RPMI8226 (cell line): ENCODE measurements at places on chromosomes 5 and 9.

DNA sequence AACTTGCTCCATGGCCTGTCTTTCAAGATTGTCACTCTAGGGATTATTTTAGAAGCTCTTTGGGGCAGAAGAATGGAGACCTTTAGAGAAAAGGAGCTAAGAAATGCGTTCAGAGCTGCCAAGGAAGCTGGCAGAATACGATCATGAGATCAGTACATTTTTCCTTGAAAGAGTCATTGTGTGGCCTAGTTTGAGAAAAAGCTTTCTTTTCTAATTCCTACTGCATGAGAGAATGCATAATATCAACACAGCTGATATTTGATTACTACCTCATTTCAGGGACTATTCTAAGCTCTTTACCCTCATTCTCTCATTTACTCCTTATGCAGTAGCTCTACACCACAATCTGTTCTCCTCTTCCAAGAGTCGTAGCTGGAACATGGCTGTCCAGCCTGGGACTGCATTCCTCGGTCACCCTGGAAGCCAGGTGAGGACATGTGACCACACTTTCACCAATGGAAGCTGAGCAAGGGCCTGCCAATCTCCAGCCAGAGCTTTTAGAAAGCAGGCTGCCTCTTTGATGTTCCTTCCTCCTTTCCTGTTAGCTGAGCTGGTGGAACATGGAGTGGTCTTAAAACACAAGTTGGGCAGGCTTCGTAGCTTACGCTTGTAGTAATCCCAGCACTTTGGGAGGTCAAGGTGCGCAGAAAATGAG lies 99.3 kb upstream of the LHFPL2 start:
- DNase-seq: no peak

DNA sequence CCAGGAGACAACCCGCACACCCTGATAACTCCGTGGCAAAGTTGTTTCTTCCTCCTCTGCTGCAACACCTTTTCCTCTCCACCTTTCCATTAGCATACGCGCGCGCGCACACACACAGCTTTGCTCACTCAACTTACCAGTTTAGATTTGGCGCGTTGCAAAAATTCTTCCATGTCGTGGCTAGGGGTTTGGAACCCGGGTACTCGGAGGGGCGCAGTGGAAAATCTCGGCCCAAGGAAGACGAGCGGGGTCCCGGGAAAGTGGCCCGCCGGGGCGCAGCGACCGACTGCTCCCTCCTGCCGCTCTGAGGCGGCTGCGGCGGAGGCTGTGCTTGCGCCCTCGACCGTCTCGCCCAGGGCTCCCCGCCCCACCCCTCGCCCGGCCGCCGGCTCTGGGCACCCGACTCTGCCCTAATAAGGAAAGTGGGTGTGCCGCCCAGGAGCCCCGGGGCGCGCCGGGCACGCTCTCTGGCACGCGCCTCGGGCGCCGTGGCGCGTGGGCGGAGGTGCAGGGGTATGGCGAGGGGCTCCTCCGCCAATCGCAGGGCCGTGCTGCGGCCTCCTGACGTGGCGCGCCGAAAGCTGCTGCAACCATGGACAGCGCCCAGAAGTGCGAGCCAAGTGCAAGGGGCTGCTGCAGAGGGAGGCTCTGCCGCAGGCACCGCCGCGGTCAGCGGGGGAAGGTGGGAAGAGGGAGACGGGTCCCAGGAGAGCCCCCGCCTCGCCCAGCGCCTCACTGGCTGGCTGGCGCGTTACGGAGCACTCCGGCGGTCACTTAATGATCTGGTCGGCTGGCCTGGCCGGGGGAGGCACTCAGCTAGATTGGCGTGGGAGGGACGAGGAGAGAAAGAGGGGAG lies at the start of gene PRUNE2:
PRUNE2 (minus strand) TSS at position 324 of the 856 bp plus-strand sequence; CDS start at position 173, 151 bp downstream.
- peak; percentile 34 for DNase-seq

DNA sequence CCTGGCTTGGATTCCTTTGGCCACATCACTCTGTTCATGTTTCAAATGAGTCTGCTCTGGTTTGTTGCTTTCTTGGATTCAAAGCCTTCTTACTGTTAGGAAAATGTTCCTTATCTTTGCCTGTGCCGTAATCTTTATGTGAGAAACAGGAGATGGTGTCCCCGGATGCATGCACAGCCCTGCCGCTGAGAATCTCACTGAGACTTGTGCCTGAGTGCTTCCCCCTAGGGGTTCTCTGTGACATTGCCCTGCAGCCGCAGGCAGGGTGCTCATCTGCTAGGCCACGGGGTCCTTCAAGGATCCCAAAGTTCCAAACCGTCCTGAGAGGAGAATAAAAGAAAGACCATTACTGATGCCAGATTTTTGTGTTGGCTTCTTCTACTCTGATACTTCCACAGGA lies 81.4 kb upstream of the ANKRD55 start:
- DNase-seq: no peak

DNA sequence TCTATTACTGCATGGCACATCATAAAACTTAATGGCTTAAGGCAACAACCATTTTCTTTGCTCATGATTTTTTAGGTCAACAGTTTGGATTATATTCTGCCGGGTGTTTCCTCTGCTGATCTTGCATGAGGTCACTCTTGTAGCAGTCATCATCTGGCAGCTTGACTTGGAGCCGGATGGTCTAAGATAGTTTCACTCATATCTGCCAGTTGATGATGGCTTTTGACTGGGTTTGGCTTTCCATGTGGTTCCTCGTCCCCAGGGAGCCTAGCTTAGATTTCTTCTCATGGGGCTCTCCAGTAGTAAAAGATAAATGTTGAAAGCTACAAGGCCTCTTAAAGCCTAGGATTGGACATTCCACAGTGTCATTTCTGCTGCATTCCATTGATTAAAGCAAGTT lies 27.4 kb downstream of the LNPEP start:
- peak; percentile 16 for DNase-seq

GRCh38 chr9:94931740-94932139 lies 205.2 kb downstream of the AOPEP start:
- no peak for DNase-seq

DNA sequence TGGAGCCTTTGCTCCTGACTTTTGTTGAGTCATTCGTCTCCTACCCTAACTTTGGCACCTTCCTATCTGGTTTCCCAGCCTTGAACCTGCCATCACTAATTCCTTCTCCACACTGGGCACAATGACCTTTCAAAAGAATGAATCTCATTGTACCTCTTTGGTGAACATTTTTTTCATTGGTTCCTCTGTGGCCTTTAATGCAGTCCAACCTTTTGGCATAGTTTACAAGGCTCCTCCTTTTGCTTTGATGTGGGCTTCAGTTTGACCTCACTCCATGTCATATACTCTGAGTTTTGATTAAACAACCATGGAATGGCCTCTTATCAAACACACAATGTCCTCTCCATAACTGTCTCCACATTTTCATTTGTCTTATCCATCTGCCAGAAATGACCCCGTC lies 14.5 kb upstream of the ROPN1L start:
- DNase-seq: no peak

- DNase-seq: no peak
Observed at GRCh38 chr9:132026932-132027585, 52.6 kb downstream of the MED27 start.

DNA sequence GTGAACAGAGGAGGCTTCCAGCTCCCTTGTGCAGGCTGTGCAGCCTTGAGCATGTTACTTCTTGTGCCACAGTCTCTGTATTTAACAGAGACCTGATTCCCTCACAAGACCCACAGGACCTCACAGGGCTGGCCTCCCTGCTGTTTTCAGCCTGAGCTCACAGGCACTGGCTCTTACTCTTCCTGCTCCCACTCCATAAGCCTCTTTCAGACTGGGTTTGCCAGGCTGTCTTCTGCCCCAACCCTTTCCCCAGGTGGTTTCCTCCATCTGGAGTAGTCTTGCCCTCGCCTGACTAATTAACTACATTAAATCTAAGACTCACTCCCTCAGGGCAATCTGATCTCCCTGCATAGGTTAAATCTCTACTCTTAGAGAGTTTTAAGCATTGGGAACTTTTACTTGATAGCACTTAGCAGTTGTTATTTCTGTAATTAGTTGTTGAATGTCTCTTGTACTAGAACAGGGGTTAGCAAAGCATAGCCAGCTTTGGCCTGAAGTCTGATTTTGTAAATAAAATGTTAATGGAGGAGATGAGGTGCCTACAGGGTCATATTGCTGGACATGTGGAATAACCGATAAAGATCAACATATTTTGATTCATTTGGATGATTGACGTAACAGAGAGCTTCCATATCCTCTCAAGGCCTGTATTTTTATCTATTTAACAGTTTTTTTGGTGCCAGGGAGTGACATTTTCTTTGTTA lies 28.6 kb upstream of the SPATA31E1 start:
- DNase-seq: no peak

DNA sequence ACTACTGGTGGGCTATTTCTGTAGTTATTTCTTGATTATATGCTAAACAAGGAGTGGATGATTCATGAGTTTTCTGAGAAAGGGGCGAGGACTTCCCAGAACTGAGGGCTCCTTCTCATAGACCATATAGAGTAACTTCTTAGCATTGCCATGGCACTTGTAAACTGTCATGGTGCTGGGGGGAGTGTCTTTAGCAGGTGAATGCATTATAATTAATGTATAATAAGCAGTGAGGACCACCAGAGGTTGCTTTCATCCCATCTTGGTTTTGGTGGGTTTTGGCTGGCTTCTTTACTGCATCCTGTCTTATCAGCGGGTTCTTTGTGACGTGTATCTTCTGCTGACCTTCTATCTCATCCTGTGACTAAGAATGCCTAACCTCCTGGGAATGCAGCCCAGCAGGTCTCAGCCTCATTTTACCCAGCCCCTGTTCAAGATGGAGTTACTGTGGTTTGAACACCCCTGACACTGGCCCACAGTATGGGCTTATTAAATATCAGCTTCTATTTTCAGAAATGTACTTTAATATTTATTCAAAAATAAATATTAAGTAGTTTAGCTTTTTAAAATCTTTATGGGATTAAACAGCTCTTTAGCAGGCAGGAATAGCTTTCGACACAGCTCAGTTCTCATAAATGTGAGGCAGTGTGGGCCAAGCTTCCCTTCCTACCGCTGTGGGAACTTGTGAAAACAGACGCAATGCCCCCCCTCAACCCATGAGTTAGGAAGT lies 44.4 kb downstream of the GALNT12 start:
- no peak for DNase-seq

GRCh38 chr5:150616506-150616905 lies 24.0 kb upstream of the SYNPO start:
- no peak for DNase-seq

- no peak for DNase-seq
Observed at GRCh38 chr9:31588006-31588405, 796.4 kb upstream of the ACO1 start.

DNA sequence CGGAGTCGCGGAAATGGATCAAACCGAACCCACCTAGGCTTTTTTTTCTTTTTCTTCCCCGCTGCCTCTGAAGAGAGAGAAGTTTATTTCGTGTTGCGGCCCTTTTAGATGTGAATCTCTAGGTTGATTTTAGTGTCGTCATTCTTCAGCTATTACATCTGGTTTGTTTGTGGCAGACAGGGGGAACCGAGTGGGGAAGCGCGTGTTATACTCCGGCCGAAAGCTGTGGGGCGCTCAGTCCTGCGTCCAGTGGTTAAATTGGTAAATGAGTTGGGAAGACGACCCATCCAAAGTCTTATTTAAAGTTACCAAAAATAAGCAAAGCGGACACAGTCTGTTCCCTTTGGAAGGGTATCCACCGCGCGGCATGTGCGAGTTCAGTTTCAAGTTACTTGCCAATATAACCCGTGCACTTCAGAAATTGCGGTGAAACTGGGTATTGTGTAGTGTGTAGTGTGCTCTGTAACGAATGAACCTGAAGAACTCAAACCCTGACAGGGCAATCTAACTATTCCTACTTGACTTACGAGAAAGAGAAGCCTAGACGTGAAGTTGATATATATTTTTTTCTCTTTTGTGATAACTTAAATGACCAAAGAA lies 1.3 kb downstream of the MAN2A1 start:
- peak; percentile 83 for DNase-seq

DNA sequence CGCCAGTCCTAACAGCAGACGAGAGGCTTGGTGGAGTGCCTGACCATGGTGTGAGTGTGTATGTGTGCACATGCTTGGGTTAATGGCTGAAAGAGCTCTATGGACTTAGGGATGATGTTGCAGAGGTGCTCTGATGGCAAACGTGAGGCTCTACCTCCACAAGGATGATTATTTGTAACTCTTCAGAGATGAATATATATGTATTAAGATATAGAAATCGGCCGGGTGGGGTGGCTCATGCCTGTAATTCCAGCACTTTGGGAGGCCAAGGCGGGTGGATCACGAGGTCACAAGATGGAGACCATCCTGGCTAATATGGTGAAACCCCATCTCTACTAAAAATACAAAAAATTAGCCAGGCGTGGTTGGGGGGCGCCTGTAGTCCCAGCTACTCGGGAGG lies 253.4 kb upstream of the CDH18 start:
- DNase-seq: no peak

- DNase-seq: no peak
Observed at GRCh38 chr5:14400085-14400484, 181.5 kb upstream of the OTULINL start.

DNA sequence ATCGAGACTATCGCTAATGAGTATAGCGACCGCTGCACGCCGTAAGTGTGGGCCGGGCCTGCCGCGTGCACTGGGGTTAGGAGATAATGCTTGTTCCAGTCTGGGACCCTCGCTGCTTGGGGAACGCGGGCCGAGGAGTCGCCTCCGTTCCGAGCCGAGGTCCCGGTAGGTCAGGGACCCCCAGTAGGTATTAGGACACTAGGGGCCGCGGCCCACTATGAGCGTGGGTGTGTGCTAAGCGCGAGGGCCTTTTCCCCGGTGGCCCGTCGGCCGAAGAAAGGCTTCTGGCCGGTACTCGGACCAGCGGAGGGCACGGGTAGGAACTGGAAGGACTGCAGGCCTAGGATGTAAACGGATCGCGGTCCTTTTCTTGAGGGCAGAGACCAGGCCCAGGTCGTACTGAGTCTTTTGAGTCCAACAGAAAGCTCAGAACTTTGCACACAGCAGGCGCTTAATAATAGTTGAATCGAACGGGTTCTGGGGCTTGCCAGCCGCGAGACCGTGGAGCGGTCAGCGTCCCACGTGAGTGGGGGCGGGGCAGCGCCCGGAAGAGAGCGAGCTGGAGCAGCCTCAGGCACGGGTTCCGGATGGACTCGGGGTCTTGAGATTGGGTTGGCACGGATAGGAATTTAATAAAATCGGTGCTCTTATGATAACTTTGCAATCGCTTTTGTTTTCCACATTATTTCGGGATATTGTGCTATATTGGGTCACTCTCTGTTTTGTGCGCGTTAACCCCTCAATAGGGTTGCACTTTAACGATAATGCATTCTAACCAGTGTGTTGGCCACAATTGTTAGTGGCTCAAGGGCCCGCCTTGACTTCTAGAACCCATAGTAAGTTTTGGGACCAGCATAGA lies 733 bp downstream of the HSPA4 start:
- DNase-seq: peak; percentile 82

- DNase-seq: no peak
Observed at GRCh38 chr9:19119246-19119645, 8.0 kb downstream of the PLIN2 start.

GRCh38 chr9:133991214-133991921 lies 756 bp downstream of the VAV2 start:
- DNase-seq: peak; percentile 39

- DNase-seq: no peak
Observed at GRCh38 chr5:123546657-123547056, 34.7 kb downstream of the CSNK1G3 start.

GRCh38 chr5:8961956-8962355 lies 583.9 kb downstream of the SEMA5A start:
- DNase-seq: no peak
